ENCODE measurements at places on chromosomes 6 and 20.
A peak's percentile ranks its signal among the peaks of the same experiment; 100 is the strongest.

GRCh38 chr6:45614488-45615285 is 237.0 kb upstream of the SUPT3H start:
- H3K4me3 ChIP-seq = no peak overlapping the region
- no peaks in the 10 kb centered on the region for H3K27me3 ChIP-seq
- H3K4me1 ChIP-seq = no peaks in the 10 kb centered on the region

GRCh38 chr6:156269751-156270369 is 507.3 kb upstream of the ARID1B start:
- DNase-seq = no peak
- no peak overlapping the region for H3K4me3 ChIP-seq
- no peaks in the 10 kb centered on the region for H3K36me3 ChIP-seq
- H3K4me1 ChIP-seq = no peaks in the 10 kb centered on the region

DNA sequence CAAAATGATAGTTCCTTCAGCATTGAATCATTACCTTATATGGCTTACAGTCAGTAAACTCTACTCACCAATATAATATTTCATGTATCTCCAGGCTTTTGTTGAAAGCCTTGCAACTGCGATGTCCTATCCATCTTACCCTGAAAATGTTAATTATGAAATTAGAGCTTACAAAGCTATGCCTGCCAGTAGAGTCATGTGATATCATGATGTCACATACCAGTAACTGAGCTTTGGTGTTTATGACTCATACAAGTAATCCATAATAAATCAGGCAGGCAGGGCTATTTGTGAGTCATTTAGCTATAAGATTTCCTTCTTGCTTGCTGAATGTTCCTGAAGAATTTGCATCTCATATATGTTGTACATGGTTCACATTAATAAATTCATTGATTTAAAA is 44.9 kb upstream of the FAM83B start:
- H3K36me3 ChIP-seq = no peaks in the 10 kb centered on the region
- no peak for DNase-seq
- H3K27ac ChIP-seq = no peak overlapping the region
- H3K27me3 ChIP-seq = no peaks in the 10 kb centered on the region

DNA sequence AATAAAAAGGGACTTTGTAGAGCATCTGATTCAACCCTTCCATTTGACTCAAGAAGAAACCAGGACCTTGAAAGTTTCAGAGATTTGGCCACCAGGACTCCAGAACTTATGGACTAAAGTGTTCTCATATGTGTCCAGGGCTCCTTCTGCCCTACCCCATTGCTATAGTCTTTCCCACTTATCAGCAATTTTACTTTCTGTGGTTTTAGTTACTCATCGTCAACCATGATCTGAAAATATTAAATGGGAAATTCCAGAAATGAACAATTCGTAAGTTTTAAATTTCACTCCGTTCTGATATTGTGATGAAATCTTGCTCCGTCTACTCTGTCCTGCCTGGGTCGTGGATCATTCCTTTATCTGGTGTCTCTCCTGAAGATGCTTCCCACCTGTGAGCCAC is 259.8 kb downstream of the PHACTR1 start:
- no peaks in the 10 kb centered on the region for H3K27me3 ChIP-seq
- no peaks in the 10 kb centered on the region for H3K36me3 ChIP-seq
- no peak overlapping the region for H3K4me3 ChIP-seq
- DNase-seq = no peak
- H3K4me1 ChIP-seq = no peaks in the 10 kb centered on the region

- H3K36me3 ChIP-seq = peaks cover 3% of the 10 kb centered on the region
- H3K4me3 ChIP-seq = no peak overlapping the region
- no peaks in the 10 kb centered on the region for H3K27me3 ChIP-seq
- no peak overlapping the region for H3K27ac ChIP-seq
These were observed 34.6 kb downstream of the REPS1 start for GRCh38 chr6:138953451-138953850.

GRCh38 chr20:52035977-52036376 is 155.6 kb downstream of the ZFP64 start:
- no peaks in the 10 kb centered on the region for H3K27me3 ChIP-seq
- no peak overlapping the region for H3K4me3 ChIP-seq
- DNase-seq = no peak
- no peaks in the 10 kb centered on the region for H3K36me3 ChIP-seq

GRCh38 chr20:37567671-37568588 is 40.3 kb upstream of the BLCAP start:
- no peaks in the 10 kb centered on the region for H3K36me3 ChIP-seq
- H3K4me1 ChIP-seq = peaks cover 31% of the 10 kb centered on the region
- H3K27me3 ChIP-seq = peaks cover 9% of the 10 kb centered on the region
- H3K4me3 ChIP-seq = no peak overlapping the region

DNA sequence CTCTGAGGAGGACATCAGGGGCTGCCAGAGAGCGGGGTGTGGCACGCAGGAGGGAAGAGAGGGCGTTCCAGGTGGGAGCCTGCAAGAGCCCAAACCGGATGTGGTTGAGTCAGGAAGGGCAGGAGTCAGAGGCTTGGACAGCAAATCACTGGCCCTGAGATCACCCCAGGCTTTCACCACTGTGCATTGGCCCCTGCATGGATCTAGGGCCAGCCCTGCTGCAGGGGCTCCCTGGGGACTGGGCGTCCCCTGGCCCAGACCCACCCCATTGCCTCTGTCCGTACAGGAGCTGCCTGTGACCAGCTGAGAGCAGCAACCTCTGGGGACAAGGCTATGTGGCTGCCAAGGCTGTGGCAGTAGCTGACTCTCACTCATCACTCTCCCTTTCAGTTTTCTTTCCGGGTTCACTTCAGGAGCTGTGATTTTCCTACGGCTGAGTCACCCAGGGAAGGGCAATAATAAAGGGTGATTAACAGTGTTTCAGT is 33.9 kb downstream of the KCNK17 start:
- no peaks in the 10 kb centered on the region for H3K27me3 ChIP-seq
- no peaks in the 10 kb centered on the region for H3K4me1 ChIP-seq
- H3K4me3 ChIP-seq = no peak overlapping the region
- H3K27ac ChIP-seq = no peak overlapping the region
- no peaks in the 10 kb centered on the region for H3K36me3 ChIP-seq

GRCh38 chr6:32940656-32941213 is at the start of gene HLA-DMB:
Gene HLA-DMB (minus strand): TSS chr6:32941028. CDS start chr6:32940807, 221 bp downstream.
- H3K27me3 ChIP-seq = no peaks in the 10 kb centered on the region
- peaks cover 6% of the 10 kb centered on the region for H3K4me1 ChIP-seq
- H3K4me3 ChIP-seq = peak within 1 kb of the TSS; percentile 40
- H3K36me3 ChIP-seq = no peaks in the 10 kb centered on the region
- DNase-seq = peak; percentile 87

DNA sequence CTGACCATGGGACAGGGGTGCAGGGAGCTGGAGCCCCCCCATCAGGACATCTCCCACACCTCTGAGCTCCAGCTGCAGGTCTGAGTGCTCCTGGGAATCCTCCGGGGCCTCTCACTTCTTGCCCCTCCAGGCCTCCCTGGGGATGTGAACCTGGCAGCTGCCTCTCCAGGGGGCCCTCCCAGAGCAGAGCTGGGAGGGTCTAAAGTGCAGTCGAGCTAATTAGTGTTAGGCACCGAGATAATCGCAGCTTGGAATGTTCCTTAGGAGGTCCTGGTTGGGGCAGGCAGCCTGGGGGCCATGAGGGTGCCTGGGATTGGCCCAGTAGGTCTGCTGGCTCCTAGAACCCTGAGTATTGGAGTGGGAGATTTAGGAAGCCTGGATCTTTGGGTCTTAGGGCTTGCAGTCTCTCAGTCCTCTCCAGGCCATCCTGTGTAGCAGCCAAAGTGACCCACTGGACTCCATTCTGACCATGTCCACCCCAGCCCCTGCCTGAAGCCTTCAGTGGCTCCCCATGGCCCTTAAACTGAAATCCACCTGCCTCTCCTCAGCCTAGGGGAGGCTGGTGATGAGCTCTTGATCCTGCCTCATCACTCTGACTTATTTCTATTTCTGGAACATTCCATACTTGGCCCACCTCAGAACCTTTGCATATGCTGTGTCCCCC is 26.0 kb downstream of the CEBPB start:
- peak; percentile 37 for DNase-seq
- H3K36me3 ChIP-seq = no peaks in the 10 kb centered on the region
- H3K27ac ChIP-seq = no peak overlapping the region
- peaks cover 17% of the 10 kb centered on the region for H3K4me1 ChIP-seq
- no peak overlapping the region for H3K4me3 ChIP-seq
- no peaks in the 10 kb centered on the region for H3K27me3 ChIP-seq

GRCh38 chr6:105967917-105968602 is 118.1 kb upstream of the PRDM1 start:
- H3K4me3 ChIP-seq = no peak overlapping the region
- DNase-seq = no peak
- H3K27me3 ChIP-seq = no peaks in the 10 kb centered on the region
- H3K36me3 ChIP-seq = no peaks in the 10 kb centered on the region
- H3K4me1 ChIP-seq = no peaks in the 10 kb centered on the region

- no peak for DNase-seq
- no peak overlapping the region for H3K4me3 ChIP-seq
- H3K27me3 ChIP-seq = no peaks in the 10 kb centered on the region
- H3K36me3 ChIP-seq = no peaks in the 10 kb centered on the region
These were observed 110.5 kb downstream of the ANKRD60 start for GRCh38 chr20:58117944-58118343.

- no peak overlapping the region for H3K4me3 ChIP-seq
- H3K4me1 ChIP-seq = peaks cover 12% of the 10 kb centered on the region
- no peak overlapping the region for H3K27ac ChIP-seq
- no peaks in the 10 kb centered on the region for H3K27me3 ChIP-seq
- H3K36me3 ChIP-seq = no peaks in the 10 kb centered on the region
These were observed 3.7 kb upstream of the CST11 start for GRCh38 chr20:23456409-23456808.

GRCh38 chr6:105995391-105995865 is 90.7 kb upstream of the PRDM1 start:
- peak overlapping the region; percentile 50 for H3K4me3 ChIP-seq
- H3K27ac ChIP-seq = no peak overlapping the region
- no peak for DNase-seq
- peaks cover 81% of the 10 kb centered on the region for H3K27me3 ChIP-seq
- H3K4me1 ChIP-seq = peaks cover 16% of the 10 kb centered on the region

Data from neural progenitor cell (in vitro differentiated cells).